ENCODE measurements at places on chromosomes 6 and 20.

GRCh38 chr6:26225848-26226578 lies 138.8 kb downstream of the HFE start:
- DNase-seq, result no peak

DNA sequence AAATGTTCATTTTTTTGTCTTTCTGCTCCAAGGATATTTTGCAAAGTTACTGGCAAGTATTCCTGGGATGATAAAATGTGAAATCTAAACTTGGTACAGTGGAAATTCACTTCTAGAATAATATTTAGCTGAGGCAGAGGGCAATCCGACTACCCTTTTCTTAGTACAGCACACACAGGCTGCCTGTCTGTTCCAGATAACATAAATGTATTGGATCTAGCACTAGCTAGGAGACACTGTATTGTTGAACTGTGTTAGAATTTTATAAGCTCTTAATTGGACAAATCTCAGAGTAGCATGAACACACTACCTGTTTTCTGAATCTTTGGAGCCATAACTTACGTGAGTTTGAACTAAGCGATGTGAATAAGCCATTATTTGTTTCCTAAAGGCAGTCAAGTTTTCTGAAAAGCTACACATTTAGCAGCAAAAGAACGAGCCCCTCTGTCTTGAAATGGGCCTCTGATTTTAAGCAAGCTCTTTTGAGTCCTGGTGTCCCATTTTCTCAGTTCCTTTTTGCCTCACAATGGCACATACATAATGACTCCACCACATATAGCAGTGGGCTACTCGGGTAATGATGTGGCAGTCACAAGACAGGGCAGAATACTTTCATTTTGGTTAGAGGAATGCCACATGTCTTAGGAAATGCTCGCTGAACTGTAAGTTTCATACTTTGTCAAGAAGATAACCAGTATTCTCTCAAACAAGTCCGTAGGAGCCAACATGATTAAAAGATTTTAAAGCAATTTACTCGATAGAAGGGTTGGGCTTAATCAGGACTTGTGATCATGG lies 116.5 kb upstream of the ESR1 start:
- DNase-seq, result no peak

- no peak for DNase-seq
These were observed 181.2 kb downstream of the ZDHHC14 start for GRCh38 chr6:157561929-157562810.

GRCh38 chr6:158512809-158513208 lies 47.1 kb upstream of the TMEM181 start:
- DNase-seq, result no peak

DNA sequence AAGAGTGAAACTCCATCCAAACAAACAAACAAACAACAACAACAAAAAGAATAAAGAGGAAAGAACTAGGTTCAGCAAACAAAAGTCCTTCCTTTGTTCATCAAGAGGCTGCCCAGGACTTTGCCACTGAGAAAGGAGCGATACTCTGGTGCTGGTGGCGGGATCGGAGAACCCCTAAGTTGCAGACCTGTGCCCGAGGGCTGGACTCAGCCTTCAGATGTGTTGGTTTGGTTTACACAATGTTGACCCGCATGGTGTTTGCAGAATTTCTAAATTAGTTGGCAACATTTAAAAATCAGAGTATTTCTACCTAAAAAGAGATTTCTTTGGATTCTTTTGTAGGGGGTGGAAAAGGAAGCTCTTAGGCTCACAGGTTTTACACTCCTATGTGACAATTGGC lies 42.5 kb downstream of the TRAM2 start:
- no peak for DNase-seq

DNA sequence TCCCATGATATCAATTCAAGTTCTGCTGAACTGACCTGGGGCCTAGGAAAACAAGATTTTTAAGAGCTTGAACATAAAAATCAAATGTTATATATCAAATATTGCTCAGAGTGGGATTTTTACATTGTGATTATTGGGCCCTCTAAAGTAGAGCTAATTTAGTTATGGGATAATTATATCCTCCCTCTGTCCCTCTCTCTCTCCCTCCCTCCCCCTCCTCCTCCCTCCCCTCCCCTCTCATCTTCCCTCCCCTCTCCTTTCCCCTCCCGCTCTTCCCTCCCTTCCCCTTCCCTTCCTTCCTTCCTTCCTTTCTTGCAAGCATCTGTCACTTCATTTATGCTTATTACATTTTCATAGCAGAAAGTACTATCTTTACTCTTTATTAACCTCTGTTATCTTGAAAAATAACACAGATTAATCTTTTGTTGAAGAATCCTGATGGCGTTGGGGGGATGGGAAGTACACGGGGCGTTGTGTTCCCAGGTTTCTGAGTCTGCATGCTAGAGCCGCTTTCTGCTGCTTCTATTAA lies 32.8 kb downstream of the KIF25 start:
- DNase-seq, result no peak

GRCh38 chr6:128822271-128822670 lies 60.7 kb upstream of the LAMA2 start:
- DNase-seq, result no peak

DNA sequence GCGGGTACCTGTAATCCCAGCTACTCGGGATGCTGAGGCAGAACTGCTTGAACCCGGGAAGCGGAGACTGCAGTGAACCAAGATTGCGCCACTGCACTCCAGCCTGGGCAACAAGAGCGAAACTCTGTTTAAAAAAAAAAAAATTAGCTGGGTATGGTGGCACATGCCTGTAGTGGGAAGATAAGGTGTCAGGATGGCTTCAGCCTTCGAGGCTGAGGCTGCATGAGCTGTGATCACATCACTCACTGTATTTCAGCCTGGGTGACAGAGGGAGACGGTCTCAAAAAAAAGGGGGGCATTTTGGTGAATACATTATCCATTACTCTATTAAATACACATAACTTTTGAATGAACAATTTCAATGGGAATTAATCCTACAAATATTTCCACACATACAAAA lies 32.4 kb downstream of the SNX3 start:
- no peak for DNase-seq
